Astrocyte (in vitro differentiated cells and primary cell): ENCODE measurements at places on chromosomes 16 and 17. TPM values are rescaled to one million over a fixed set of nuclear protein-coding genes. Genes with fewer than 3 reads are reported as not detected.

- H3K4me1 ChIP-seq: no peaks in the 10 kb centered on the region
- DNase-seq: no peak
- no peaks in the 10 kb centered on the region for H3K36me3 ChIP-seq
- no peak overlapping the region for H3K4me3 ChIP-seq
- H3K27me3 ChIP-seq: no peaks in the 10 kb centered on the region
Measured at GRCh38 chr17:64984181-64984580, 64.9 kb upstream of the LRRC37A3 start.

DNA sequence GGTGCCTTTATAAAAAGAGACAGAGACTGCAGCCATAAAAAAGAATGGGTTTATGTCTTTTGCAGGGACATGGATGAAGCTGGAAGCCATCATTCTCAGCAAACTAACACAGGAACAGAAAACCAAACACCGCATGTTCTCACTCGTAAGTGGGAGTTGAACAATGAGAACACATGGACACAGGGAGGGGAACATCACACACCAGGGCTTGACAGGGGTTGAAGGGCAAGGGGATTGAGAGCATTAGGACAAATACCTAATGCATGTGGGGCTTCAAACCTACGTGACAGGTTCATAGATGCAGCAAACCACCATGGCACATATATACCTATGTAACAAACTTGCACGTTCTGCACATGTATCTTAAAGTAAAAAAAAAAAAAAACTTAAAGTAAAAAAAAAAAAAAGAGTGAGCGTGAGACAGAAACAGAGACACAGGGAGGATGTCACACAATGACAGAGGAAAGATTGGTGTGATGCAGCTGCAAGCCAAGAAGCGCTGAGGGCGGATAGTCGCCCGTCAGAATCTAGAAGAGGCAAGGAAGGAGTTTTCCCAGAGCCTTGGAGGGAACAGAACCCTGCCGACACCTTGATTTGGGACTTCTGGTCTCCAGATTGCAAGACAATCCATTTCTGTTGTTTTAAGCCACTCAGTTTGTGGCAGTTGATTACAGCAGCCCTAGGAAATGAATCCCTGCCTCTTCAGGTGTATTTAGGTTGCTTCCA, 27.4 kb upstream of the TNS4 start:
- H3K4me3 ChIP-seq: no peak overlapping the region
- DNase-seq: no peak
- H3K27ac ChIP-seq: no peak overlapping the region
- H3K27me3 ChIP-seq: peaks cover 4% of the 10 kb centered on the region
- H3K36me3 ChIP-seq: no peaks in the 10 kb centered on the region

- no peak overlapping the region for H3K4me3 ChIP-seq
- peaks cover 1% of the 10 kb centered on the region for H3K27me3 ChIP-seq
Measured at GRCh38 chr17:29076722-29077121, 33.8 kb downstream of the PIPOX start.

DNA sequence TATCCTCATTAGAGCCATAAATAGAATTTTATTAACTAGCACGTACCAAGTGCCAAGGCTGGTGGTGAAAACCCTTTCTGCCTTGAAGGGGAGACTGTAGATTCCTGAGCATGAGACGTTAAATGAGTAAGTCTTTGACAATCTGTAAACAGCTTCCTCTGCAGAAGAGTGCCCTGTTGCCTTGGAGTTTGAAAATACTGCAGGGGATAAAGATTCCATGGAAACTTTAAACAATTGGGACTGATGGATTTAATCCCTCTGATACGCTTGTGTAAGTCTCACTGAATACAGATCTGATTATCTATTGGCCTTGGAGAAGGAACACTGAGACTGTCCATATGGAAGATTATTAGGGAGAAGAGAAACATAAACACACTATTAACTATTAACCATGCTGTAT, 1053.4 kb upstream of the RBFOX1 start:
- DNase-seq: no peak
- H3K36me3 ChIP-seq: no peaks in the 10 kb centered on the region
- no peaks in the 10 kb centered on the region for H3K27me3 ChIP-seq

DNA sequence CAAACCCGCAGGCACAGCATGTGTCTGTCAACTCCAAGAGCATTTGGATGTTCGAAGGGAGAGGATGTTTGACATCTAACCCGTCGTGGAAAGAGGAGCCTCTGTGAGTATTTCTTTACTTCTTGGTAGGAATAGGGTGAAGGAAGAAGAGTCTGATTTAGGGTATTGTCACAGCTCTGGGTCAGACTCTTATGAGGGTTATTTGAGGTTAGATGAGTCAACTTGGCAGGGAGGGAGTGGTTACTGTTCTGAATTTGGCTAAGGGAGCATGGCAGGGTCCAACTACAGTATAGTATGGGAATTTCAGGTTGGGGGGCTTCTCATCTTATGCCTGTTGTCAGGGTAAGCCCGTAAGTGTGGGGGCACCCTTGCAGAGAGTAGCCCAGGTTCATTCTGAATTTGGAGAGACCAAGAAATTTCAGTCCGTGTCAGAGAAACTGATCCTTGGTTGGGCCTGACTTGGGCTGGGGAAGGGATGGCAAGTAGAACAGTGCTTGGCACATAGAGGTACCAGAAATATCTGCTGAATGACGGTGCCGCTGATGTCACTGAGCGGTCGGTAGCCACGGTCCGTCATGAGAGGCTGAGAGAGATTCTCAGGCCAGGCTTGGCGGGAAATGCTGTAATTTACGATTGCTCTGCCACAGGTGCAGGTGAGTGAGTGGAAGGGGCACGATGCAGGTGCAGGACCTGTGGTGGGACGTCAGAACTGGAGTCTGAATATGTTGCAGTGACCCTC, 43.2 kb downstream of the MYH3 start:
- H3K27me3 ChIP-seq: no peaks in the 10 kb centered on the region
- H3K36me3 ChIP-seq: no peaks in the 10 kb centered on the region
- H3K27ac ChIP-seq: no peak overlapping the region
- H3K4me3 ChIP-seq: no peak overlapping the region

DNA sequence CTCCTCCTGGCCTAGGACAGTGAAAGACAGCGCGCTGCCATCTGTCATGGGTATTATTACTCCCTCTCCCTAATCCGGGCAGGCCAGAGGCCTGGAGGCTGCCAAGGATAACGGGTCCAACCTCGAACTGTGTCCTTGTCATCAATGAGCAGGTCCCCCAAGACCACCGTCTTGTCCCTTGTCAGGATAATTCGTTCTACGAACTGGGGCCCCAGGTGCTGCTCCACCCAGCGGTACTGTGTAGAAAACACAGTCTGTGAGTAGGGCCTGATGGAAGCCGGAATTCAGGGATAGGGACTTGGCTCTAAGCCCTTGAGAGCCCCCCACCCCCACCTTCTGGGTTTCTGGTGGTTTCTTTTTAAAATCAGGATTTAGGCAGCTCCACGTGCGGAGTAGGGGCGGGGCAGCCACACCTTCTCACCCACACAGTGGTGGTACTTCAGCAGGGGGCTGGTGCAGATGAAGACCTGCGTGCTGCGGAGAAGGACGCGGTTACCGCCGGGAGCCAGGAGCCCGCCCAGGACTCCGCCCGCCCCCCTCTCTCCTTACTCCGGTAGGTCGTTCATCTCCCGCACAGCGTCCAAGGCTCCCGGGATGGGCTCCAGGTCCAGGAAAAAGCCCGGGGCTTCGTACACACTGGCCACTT, 787 bp downstream of the NT5C start:
- H3K27me3 ChIP-seq: no peaks in the 10 kb centered on the region
- H3K36me3 ChIP-seq: peaks cover 16% of the 10 kb centered on the region
- H3K27ac ChIP-seq: peak overlapping the region; percentile 63
- peaks cover 12% of the 10 kb centered on the region for H3K4me1 ChIP-seq
- H3K4me3 ChIP-seq: peak overlapping the region; percentile 73
- DNase-seq: peak; percentile 39

- DNase-seq: no peak
- H3K27ac ChIP-seq: no peak overlapping the region
- H3K4me1 ChIP-seq: peaks cover 7% of the 10 kb centered on the region
Measured at GRCh38 chr16:72836985-72837384, 210.9 kb downstream of the ZFHX3 start.

GRCh38 chr17:29148790-29149430, 31.3 kb downstream of the MYO18A start:
- peak overlapping the region; percentile 61 for H3K4me3 ChIP-seq
- peak overlapping the region; percentile 44 for H3K27ac ChIP-seq
- peaks cover 20% of the 10 kb centered on the region for H3K4me1 ChIP-seq
- H3K36me3 ChIP-seq: no peaks in the 10 kb centered on the region
- peak; percentile 77 for DNase-seq

DNA sequence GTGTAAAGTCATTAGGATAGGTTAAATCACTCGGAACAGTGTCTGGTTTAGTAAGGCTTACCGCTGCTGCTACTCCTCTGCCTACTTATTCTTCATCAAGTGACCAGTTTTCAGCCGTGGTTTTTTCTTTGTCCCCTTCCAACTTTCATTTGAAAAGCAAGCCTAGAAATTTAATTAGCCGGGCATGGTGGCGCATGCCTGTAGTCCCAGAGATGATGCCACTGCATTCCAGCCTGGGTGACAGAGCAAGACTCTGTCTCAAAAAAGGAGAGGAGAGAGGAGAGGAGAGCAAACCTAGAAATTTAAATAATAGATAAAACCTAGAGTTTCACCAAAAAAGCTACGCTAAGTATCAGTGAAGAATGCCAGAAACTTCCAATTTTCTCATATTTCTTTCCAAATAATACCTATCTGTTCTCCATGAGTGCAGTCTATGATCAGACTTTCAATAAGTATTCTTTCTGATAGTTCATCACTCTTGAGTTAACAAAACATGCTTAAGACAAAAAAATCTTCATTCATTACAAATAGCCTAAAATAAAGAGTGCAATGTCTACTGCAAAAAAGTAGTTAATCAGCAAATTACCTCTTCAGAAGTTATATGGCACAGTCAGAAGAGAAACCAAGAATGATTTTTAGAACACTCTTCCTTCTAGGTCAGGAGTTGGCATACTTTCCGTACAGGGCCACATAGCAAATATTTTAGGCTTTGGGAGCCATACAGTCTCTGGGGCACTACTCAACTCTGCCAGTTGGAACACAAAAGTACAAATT, 15.1 kb downstream of the ANKFY1 start:
- H3K4me1 ChIP-seq: no peaks in the 10 kb centered on the region
- DNase-seq: no peak
- no peak overlapping the region for H3K27ac ChIP-seq
- peaks cover 2% of the 10 kb centered on the region for H3K36me3 ChIP-seq

GRCh38 chr17:28343491-28343932, 8.0 kb downstream of the TNFAIP1 start:
- peaks cover 40% of the 10 kb centered on the region for H3K4me1 ChIP-seq
- peaks cover 44% of the 10 kb centered on the region for H3K36me3 ChIP-seq
- DNase-seq: no peak
- no peaks in the 10 kb centered on the region for H3K27me3 ChIP-seq
- H3K27ac ChIP-seq: no peak overlapping the region

DNA sequence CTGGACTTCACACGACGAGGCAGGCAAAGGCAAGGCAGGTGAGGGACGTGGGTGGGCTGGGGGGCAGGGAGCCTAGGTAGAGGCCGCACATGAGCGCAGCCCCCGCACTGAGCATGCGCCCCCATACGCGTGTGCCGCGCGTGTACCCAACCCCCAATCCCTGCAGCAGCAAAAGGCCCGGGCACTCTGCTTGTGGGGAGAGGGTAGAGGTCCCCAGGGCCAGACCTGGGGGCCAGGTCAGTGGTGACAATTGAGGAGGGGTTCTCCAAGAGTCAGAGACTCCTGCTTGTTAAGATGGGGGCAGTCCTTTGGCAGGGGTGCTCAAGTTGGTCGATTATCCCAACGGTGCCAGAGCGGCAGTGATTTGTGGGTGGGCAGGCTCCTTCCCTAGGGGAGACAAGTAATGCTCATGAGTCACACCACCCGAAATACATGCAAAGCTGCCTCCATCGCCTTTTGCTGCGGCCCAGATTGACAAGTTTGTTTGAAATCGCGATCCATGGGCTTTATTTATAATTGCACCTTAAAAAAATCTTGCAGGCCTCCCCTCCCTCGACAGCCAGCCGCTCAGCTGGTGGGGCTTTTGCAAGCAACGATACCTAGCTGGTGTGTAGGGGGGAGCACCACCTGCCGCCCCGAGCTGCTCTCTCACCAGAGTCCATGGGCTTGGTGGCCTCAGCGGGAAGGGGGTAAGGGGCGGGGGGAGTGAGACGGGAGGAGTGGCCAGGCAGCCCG, 1.1 kb upstream of the GIT1 start:
- no peaks in the 10 kb centered on the region for H3K36me3 ChIP-seq
- peak overlapping the region; percentile 60 for H3K27ac ChIP-seq
- no peaks in the 10 kb centered on the region for H3K27me3 ChIP-seq
- DNase-seq: peak; percentile 62
- H3K4me3 ChIP-seq: peak overlapping the region; percentile 57

GRCh38 chr17:39812466-39812865, 51.6 kb downstream of the IKZF3 start:
- no peak overlapping the region for H3K4me3 ChIP-seq
- H3K27ac ChIP-seq: no peak overlapping the region
- H3K4me1 ChIP-seq: no peaks in the 10 kb centered on the region
- no peak for DNase-seq

- peak; percentile 36 for DNase-seq
- no peaks in the 10 kb centered on the region for H3K36me3 ChIP-seq
- peak overlapping the region; percentile 77 for H3K27ac ChIP-seq
- H3K27me3 ChIP-seq: no peaks in the 10 kb centered on the region
Measured at GRCh38 chr17:8695916-8696415, 48.7 kb downstream of the CCDC42 start.

DNA sequence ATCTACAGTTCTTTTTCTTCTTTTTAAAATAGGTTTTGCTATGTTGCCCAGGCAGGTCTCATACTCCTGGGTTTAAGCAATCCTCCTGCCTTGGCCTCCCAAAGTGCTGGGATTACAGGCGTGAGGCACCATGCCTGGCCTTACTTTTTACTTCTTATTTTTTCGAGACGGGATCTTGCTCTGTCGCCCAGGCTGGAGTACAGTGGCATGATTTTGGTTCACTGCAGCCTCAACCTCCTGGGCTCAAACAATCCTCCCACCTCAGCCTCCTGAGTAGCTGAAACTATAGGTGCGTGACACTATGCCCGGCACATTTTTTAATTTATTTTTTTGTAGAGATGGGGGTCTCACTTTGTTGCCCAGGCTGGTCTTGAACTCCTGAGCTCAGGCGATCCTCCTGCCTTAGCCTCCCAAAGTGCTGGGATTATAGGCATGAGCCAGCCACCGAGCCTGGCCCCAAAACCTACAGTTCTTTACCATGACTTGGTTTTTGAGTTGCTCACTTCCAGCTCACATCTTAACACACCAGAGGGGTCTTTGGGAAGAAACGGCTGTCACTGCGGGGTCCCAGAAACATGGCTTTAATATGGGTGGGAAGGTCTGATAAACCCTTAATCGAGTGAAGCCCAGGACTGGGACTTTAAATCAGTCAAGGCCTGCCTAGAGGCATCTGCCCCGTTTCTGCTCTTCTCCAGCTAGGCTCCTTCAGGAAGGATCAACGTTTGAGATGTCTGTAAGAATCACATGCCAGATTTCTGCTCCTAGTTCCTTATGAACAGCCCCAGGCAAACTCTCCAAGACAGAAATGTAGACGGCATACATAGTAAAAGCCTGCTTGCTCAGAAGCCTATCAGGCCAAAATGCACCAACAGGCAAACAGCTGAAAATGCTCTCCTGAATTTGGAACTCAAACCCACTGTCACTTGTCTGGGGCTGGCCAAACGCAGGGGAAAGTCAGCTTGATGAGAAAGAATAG, 91.7 kb upstream of the TOB1 start:
- H3K4me3 ChIP-seq: no peak overlapping the region
- peaks cover 6% of the 10 kb centered on the region for H3K36me3 ChIP-seq
- H3K4me1 ChIP-seq: peaks cover 16% of the 10 kb centered on the region
- DNase-seq: no peak

GRCh38 chr16:85819245-85819644, 19.8 kb downstream of the COX4I1 start:
- peak; percentile 45 for DNase-seq
- H3K4me3 ChIP-seq: no peak overlapping the region
- no peak overlapping the region for H3K27ac ChIP-seq

Gene ADAD2
- total RNA-seq: not detected in 2 replicates

Gene RAB26
- total RNA-seq: 1.2 and 1.4 TPM in 2 replicates

Gene NPIPB2
- total RNA-seq: 7.8 and 10.3 TPM in 2 replicates

Gene PCTP
- total RNA-seq: 14.9 and 16.4 TPM in 2 replicates

Gene RNF112
- total RNA-seq: 0.36 and 0.96 TPM in 2 replicates
